ENCODE measurements at places on chromosomes 3 and 15.

DNA sequence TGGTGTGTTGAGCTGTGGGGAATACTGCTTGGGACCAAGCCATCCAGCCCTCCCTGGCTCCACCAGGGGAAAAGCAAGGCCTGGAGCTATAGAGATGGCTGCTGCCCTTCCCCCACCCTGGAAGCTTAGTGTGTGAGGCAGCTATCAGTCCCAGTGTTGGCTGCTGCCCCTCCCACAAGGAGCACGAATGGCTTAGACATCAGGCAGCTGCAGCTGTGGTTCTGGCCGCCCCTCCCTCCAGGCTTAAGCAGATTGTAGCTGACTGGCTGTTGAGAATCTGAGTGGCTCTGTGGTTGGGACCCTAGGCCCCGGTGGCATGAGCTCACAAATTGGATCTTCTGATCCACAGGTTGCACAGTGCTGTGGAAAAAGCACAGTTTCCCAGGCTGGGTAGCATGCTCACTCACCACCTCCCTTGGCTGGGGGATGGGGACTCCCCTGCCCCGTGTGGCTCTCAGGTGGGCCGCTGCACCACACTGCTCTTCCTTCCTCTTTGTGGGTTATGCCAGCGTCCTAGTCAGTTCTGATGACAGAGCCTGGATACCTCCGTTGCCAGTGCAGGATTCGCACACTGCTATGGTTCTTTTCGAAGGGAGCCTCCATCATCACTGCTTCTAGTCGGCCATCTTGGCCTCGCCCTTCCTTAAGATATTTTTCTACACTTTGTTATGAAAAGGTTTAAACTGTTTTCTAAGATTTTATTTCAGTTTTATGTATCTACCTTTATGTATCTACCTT is 21.2 kb upstream of the SUCNR1 start:
- no peak for DNase-seq

DNA sequence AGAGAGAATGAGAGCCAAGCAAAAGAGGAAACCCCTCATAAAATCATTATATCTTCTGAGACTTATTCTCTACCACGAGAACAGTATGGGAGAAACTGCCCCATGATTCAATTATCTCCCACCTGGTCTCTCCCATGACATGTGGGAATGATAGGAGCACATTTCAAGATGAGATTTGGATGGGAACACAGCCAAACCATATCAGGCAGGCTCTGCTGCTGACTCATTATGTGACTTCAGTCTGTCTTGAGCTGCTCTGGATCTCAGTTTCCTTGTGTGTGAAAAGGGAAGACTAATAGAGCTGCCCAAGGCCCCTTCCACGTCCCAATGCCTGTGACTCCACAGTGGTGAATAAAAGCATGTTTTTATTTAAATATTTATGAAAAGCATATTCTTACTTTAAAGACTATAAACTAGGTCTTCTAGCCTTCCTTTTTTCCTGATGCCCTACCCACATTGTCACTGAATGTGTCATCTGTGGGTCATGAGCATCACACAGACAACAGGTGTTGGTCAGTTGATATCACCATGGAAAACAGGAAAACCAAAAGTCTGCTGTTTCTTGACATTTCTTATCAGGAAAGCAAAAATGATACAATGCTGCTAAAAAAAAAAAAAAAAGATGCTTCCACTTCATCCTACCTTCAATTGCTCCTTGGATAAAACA is 96.0 kb upstream of the PPP2R3A start:
- DNase-seq, result no peak

DNA sequence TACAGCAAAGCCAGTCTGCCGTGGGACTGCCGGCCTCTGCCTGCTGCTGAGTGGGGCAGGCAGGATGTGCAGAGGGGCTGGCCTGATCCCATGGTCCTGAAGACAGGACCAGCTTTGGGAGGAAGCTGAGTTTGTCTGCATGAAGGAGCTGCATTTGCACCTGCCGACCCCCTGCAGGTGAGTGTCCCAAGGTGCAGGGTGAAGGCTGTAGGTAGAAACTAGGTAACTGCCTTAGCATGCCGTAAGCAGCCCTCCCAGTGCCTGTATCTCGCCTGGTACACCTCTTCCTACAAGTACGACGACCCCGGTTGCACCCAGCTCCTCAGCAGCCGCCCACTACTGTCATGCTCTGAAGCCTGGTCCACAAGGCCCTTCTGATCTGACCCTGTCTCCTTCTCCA is 34.9 kb downstream of the AMOTL2 start:
- DNase-seq, result no peak

DNA sequence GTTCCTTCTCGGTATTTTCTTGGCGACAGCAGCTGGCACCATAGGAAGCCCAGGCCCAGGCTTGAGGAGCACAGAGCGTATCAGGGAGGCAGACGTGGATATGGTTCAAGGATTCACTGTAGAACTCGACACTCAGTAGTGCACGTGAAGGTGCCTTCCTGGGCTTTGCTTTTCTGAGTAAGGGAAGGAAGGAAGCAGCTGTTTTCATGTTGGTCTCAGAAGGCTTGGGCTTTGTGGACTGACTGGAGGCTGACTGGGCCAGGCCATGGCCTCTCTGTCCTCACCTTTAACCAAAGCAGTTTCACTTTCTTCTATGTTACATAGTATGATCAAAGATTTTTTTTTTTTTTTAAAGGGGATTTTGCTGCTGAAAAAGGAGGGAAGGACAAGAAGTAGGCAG is 6.9 kb upstream of the GHRL start:
- DNase-seq, result no peak

DNA sequence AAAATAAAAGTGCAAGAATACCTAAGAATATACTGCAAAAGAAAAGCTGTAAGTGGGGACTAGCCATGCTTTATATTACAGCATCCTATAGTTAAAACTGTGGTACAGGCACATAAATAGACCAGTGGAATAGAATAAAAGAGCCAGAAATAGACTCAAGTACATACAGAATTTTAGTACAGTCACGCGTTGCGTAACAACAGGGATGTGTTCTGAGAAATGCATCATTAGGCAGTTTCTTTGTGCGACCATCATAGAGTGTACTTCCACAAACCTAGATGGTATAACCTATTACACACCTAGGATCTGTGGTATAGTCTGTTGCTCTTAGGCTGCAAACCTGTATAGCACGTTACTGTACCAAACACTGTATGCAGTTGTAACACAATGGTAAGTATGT is 61.8 kb downstream of the PCCB start:
- no peak for DNase-seq

DNA sequence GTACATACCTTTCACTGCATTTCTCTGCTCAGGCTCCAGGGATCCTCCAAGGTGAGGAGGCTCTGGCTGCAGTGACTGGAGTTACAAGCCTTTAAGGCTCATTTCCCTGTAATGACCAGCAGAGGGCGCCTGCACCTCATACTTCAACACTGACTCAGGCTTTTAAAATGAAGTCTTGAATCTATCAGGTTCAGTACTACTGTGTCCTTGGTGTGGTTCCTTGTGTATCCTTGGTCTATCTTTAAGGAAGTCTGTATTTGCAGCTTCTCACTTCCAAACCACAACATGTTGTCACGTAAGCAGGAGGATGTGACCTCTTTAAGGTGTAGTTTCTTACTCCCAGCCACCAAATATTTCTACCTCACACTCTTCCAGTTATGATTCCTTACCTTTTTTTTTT is 122.5 kb upstream of the ZBED2 start:
- peak; percentile 59 for DNase-seq

- no peak for DNase-seq
Observed at GRCh38 chr3:23099677-23100076, 103.5 kb upstream of the UBE2E2 start.

GRCh38 chr15:79002581-79002980 is 57.7 kb upstream of the CTSH start:
- no peak for DNase-seq

DNA sequence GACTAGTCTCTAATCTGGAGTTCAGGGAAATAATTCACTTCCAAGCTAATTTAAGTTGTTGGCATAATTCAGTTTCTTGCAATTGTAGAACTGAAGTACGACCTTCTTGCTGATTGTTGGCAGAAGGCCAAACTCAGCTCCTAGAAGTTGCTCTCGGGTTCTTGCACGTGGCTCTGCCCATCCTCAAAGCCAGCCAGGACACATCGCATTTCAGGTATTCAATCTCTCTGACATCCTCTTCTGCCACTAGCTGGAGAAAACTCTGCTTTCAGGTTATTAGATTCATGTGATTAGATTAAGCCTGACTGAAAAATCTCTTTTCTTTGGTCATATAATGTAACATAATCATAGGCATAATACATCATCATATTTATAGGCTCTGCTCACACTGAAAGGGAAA is 362.0 kb downstream of the ZPLD1 start:
- no peak for DNase-seq

GRCh38 chr3:122488262-122488973 is 26.3 kb downstream of the KPNA1 start:
- DNase-seq, result no peak

DNA sequence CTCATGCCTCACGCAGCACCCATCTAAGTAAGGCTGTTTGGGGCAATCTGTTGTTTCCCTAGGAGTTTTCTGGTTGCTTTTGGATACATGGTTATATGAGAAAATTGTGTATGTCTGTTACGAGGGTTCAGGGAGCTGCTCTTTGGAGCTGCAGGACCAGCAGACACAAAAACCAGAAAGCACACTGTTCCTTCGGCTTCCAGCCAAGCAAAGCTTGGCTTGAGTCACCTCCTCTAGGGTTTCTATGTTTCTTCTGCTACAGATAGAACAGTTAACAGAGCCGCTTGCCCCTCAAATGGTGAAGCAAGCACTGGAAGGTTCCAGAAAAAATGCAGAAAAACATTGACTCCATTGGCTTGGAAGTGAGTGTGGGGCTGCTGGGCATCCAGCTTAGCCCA is 49.2 kb upstream of the CTDSPL start:
- no peak for DNase-seq

DNA sequence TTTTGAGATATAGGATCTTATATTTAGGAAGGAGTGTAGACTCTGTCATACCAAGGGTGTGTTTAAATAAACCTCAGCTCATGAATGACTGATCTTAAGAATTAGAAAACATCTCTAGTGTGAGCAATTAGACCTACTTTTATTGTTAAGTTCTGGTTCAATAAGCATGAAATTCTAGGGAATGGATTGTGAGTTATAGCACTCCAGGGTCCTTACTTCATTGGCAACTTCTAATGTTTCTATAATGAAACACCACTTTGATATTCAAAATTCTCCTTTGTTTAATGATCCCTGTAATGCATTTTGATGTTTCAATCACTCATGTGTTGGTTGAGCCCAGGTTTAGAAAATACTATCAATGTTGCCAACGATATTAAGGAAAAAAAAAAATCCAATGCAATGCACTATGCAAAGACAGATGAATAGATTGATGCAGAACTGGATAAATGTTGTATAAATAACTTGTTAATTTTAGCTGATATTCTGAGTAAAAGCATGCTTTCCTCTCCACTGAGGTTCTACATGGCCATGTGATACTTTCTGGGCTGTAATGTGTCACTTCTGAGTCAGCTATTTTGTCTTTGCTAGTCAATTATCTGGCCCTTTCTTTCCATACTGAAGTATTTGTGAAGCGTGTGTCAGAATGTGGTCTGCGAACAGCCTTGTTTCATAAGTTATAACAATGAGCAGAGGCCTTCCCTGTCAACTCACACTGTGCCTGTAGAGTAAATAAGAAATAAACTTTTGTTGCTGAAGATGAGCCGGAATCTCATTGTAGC is 1035.9 kb downstream of the PLOD2 start:
- no peak for DNase-seq

DNA sequence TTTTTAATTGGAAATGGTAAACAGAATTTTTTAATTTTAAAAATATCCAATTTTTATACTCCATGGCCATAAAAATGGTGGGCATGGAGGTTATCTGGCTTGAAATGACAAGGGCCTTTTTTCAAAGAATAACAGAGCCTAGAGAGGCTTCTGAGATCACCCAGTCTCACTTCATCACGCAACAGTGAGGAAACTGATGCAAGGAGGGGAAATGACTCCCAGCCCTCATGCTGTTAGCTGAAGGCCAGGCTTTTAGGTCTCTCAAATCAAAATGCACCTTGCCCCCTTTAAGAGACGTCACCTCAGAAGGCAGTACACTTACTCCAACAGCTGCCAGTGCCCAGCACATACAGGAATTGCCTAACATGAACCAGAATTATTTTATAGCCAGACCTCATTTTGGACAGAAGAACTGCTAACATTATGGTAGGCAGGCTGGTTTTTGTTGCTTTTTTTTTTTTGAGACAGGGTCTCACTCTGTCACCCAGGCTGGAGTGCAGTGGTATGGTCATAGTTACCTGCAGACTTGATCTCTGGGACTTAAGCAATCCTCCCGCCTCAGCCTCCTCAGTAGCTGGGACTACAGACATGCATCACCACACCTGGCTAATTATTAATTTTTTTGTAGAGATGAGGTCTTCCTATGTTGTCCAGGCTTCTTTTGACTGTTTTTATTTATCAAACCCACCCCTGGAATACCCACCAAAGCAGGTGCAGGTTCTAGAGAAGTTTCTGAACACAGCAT is 9.1 kb downstream of the RAB43 start:
- DNase-seq, result no peak

GRCh38 chr3:154795582-154795981 is 284.5 kb upstream of the MME start:
- no peak for DNase-seq

DNA sequence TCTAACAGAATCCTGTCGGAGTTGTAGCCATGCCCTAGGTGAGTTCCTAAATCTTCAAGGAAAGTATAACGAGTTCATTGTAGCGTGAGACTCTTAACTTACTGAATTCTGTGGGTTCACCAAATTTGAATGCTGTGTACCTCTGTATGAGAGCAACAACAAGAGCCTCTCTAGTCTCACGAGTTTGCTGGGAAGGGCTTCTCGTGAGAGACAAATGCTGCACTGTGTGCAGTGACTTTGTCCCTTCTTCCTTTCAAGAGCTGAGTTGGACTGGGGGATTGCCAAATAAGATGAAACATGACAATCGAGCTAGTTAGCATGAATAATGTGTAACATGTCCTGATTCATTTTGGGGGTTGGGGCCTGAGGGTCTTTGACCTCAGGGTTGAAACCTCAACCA is 32.2 kb downstream of the KAT2B start:
- no peak for DNase-seq

DNA sequence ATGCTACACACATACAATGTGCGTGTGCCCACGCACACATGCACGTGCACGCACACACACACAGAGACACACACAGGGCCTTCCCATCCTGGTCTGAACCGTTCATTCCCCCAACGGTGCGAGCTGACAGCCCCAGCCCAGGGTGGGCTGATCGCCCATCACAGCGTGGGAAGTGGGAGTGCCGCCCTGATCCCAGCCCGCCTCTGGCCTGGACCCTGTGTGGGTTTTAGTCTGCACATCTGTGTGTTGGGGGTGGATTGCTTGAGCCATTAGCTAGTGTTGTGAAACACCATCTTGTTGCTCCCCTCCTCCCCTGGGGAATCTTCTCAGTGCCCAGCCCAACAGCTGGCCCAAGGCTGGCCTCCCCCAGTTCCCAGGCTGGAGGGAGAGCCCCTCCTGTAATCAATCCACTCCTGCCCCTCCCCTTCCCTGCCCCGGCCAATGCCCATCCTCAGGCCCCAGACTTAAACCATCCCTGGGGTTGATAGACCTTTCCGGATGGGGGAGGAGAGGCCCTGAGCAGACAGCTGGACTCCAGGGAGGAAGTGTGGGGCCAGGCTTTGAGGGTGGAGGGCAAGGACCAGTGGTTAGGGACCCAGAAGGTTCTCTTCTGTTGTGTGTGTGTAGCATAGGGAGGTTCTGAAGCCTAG is 8.3 kb downstream of the SEMA3G start:
- no peak for DNase-seq

GRCh38 chr3:146374146-146374545 is 95.2 kb downstream of the PLSCR2 start:
- DNase-seq, result no peak
